ENCODE measurements at places on chromosomes 12 and 14.
A peak's percentile ranks its signal among the peaks of the same experiment; 100 is the strongest.

GRCh38 chr12:92140896-92141536 lies 4.6 kb downstream of the BTG1 start:
- DNase-seq, result peak; percentile 38

DNA sequence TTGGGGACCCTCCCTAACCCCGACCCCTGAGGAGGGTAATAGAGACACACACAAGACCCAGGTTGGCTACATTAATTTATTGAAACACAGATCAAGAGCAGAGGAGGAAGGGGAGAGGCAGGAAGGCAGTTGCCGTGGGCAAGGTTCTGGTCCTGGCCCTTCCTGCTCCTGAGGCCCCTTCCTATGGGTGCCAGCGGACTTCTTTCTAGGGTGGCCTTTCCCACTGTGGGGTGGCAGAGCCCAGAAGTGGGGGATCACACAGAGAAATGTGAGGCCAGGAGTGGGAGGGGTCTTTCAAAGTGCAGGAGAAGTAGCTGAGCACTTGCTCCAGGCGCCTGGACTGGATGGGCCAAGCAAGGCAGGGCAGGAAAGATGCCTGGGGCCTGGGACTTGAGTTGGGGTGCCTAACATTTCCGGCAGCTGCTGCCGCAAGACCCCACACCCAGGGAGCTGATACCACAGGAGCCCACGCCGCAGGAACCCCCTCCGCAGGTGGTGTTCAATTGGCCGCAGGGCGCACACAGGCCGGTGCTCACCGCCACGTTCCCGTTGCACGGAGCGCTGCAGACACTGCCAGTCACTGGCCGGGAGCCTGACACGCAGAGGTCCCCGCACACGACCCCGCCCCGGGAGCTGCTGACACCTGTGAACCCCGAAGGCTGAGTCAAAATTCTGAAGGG lies 5.3 kb downstream of the KRT81 start:
- no peak for DNase-seq

- peak; percentile 51 for DNase-seq
Observed at GRCh38 chr14:60656686-60657455, 7.6 kb upstream of the SIX1 start.

DNA sequence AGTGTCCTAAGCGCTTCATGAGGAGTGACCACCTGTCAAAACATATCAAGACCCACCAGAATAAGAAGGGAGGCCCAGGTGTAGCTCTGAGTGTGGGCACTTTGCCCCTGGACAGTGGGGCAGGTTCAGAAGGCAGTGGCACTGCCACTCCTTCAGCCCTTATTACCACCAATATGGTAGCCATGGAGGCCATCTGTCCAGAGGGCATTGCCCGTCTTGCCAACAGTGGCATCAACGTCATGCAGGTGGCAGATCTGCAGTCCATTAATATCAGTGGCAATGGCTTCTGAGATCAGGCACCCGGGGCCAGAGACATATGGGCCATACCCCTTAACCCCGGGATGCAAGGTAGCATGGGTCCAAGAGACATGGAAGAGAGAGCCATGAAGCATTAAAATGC lies 12.7 kb upstream of the AMHR2 start:
- DNase-seq, result no peak

- no peak for DNase-seq
Observed at GRCh38 chr14:62604524-62604923, 440.7 kb downstream of the KCNH5 start.

DNA sequence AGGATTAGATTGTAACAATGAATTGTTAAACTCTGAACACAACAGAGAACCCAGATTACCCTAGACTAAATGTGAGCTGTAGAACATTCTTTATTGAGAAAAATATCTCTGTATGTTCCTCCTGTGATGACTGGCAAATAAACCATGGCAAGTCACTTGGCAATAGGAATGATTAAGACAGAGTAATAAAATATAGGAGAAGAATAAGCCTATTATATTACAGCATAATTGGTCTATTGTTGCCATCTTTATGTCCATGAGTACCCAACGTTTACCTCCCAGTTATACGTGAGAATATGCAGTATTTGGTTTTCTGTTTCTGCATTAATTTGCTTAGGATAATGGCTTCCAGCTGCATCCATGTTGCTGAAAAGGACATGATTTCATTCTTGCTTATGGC lies 211.2 kb upstream of the AVPR1A start:
- no peak for DNase-seq

DNA sequence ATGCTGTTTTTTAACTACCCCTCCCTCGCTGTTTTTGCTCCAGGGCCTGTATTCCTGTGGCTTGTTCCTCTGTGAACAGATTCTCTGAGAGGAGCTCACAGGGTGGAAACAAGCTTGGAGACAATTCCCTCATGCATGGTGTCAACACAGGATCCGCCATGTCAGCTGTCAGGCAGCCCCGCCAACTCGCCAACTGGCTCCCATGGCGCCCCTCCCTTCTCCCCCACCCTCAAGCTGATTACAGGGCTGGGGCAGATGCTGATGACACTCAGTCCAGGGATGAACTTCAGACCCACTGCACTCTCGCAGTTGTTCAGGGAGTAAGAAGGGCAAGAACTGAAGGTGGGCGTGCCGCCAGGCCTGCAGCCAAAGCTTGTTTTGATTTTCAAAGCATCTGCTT lies 229.9 kb downstream of the NTF3 start:
- peak; percentile 96 for DNase-seq

- DNase-seq, result no peak
Observed at GRCh38 chr14:103949131-103949790, 6.9 kb upstream of the RD3L start.

DNA sequence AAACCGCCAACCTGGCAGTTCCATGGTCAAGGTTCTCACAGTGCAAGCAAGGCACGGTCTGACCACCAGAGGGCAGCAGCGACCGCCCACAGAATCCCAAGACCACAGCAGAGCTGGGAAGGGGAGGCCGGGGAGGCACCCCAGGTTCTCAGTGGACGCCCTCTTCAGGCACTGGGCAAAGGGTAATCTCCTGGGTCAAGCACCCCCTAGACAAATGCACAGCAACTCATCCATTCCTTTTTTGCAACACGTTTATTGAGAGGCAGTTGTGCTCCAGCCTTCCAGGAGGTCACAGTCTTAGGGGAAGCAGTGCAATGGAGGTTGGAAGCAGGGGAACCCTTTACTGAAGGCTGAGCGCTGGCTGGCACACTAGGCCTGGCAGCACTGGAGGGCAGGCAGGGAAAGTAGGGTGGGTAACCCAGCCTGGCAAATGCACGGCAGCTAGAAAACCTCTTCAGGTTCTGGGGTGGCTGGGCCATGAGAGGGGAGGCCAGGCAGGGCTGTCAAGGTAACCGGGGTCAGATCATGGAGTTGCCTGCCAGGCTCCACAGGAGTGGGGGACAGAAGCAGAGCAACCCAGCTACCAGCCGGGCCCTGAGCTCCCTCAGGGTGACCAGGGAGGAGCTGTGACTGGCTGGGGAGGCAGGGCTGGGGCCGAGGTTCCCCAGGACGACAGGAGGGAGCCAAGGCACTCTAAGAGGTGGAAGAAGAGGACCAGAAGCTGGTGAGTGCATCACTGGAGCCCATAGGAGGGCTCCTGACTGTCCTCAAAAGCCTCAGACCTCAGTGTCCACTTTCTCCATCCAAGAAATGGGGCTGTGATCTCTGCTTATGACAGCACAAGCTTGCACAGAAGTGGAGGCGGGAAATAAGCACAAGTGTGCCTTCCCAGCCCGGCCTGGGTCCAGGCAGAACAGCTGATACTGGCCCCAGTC lies 1.8 kb upstream of the RHOF start:
- DNase-seq, result peak; percentile 86

DNA sequence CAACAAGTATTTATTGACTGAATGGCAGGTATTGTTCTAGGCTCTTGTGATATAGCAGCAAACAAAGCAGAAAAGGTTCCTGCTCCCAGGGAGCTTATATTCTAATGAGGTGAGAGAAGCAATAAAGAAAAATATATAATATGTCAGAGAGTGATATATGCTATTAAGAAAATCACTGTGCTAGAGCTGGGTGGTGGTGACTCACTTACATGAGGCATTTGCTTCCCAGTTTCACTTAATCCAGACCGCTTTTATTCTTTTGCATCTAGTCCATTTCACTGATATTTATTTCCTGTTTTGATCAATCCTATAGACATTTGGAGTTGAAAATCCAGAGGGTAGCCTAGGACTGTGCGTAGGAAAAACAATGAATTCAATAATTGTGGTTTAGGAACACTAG lies 17.5 kb downstream of the TRHDE start:
- DNase-seq, result no peak

DNA sequence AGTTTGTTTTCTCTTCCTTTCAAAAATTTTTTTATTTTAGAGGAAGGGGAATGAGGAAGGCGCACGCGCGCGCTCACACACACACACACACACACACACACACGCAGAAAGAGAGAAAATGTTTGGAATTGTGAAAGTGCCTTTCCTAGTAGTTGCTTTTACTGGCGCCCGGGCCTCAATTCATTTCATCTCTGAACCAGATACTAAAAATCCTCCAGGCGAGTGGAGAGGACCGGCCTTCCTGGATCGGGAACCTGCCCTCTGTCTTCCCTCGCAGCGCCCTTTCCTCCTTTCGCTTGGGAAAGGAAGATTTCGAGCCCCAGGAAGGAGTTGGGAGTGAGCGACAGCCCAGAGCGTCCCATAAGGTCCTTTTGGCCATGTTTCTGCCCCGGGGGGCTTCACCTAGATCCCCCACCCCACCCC lies 7.8 kb upstream of the TBX3 start:
- no peak for DNase-seq

- DNase-seq, result no peak
Observed at GRCh38 chr14:94343238-94344005, 20.3 kb upstream of the SERPINA6 start.

DNA sequence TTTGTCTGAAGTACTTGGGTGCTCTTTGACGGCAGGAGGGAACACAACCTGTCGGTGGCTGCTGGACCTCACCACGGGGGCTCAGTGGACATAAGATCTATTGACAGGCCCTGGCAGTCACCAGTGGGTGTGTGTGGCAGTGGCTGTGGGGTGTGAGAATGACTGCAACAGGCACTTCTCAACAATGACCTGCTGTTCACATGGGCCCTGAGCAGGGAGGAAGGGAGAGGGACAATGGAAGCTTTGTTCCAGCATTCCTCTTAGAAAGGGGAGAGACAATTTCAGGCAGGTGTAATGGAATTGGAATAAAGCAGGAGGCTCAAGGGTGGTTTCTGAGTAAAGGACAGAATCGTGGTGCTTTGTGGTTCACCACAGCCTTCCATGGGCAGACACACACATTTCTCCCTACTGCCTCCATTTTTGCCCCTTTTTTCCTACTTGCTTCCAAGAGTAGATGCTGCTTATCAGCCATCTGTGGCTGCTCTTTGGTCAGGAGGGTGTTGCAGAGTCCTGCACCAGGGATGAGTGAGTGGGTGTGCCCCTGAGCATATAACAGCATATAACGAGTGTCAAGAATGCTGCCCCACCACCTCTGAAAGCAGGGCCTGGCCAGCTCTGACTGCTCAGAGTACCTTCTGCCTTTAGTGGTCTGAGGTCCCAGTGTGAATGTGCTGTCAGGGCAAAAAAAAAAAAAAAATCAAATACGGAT lies 267.7 kb downstream of the RASSF9 start:
- no peak for DNase-seq

- DNase-seq, result peak; percentile 35
Observed at GRCh38 chr14:81169711-81170103, 51.1 kb downstream of the GTF2A1 start.

- no peak for DNase-seq
Observed at GRCh38 chr14:53452005-53452673, 299.0 kb upstream of the DDHD1 start.

- DNase-seq, result no peak
Observed at GRCh38 chr12:94793191-94793595, 142.8 kb upstream of the TMCC3 start.

- DNase-seq, result peak; percentile 96
Observed at GRCh38 chr12:51871918-51872688, 15.8 kb upstream of the ANKRD33 start.
